Lung microvascular endothelial cell (primary cell): ENCODE measurements at places on chromosomes 4 and X. TPM values are rescaled to one million over a fixed set of nuclear protein-coding genes. Genes with fewer than 3 reads are reported as not detected.

DNA sequence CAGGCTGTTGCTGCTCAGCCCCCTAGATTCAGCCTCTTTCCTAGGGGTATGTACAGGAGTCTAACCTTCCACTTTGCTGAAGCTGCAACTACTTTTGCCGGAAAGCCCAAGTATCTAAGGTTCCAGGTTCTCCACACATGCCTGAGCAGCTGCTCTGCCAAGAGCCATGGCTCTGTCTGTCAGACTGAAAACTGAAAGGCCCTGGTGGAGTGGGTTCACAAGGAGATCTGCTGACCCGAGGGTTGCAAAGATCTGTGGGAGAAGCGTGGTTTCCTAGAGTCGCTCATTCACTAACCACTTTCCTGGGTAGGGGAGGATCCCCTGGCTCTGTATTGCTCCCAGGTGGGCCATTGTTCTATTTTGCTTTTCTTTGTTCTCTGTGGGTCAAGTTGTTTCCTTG lies 6.0 kb upstream of the PNMA6F start:
- no peak for DNase-seq

DNA sequence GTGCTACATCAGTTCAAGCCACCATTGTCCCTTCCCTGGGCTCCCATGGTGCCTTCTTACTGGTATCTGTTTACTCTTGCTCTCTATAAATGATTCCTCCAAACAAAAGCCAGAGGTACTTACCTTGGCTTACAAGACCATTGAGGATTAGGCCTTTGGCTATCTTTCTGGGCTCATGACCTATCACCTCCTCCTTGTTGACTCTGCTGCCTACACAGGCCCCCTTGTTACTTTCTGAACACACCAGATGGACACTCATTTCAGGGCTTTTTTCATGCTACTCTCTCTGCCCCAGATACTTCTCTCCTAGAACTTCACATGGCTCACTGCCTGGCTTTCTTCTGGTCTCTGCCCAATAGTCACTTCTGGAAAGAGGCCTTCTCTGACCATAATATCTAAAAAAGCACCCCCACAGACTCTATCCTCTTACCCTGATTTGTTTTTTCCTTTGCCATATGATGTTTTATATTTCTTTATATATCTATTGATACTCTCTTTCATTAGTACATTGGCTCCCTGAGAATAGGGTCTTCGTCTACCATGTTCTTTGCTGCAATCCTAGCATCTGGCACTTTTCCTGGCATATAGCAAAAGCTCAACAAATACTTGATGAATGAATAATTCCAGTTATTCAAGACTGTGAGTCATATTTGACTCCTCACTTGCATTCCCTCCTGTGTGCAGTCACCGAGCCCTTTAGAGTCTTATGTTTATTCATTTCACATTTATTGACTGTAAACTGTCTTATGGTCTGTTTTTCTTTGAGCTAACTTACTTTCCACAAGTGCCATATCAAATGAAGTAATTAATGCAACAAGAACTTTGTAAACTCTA lies 27.1 kb upstream of the TAPT1 start:
- no peak for DNase-seq

The PNMA6F gene
- total RNA-seq, result not detected in 2 replicates

The WNK3 gene
- 0.22 and 0.60 TPM in 2 replicates for total RNA-seq

The NOP14 gene
- total RNA-seq, result 14.6 and 16.1 TPM in 2 replicates

- no peak for DNase-seq
Measured at GRCh38 chr4:25184056-25184455, 23.8 kb upstream of the SEPSECS start.
